Aorta (tissue), 5 donors: ENCODE measurements at places on chromosomes 3 and 15. TPM values are rescaled to one million over a fixed set of nuclear protein-coding genes. Genes with fewer than 3 reads are reported as not detected.

The ATP10A gene
- 19.9 TPM for total RNA-seq

The CLRN1 gene
- total RNA-seq, result not detected

The SERP1 gene
- 74.4 TPM for total RNA-seq

The CFAP91 gene
- 3.7 TPM for total RNA-seq

The ZDHHC3 gene
- 60.5 TPM for total RNA-seq

DNA sequence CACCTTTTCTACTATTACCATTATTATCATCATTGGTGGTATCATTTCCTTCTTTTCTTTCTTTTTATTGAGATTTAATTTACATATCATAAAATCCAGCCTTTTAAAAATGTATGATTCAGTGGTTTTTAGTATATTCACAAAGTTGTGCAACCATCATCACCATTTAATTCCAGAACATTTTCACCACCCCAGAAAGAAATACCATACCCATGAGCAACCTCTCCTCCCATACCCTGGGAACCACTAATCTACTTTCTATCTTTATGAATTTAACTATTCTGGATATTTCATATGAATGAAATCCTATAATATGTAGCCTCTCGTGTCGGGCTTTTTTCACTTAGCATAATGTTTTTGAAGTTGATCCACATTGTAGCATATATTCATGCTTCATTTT is 29.1 kb downstream of the AAGAB start:
- DNase-seq, result no peak

DNA sequence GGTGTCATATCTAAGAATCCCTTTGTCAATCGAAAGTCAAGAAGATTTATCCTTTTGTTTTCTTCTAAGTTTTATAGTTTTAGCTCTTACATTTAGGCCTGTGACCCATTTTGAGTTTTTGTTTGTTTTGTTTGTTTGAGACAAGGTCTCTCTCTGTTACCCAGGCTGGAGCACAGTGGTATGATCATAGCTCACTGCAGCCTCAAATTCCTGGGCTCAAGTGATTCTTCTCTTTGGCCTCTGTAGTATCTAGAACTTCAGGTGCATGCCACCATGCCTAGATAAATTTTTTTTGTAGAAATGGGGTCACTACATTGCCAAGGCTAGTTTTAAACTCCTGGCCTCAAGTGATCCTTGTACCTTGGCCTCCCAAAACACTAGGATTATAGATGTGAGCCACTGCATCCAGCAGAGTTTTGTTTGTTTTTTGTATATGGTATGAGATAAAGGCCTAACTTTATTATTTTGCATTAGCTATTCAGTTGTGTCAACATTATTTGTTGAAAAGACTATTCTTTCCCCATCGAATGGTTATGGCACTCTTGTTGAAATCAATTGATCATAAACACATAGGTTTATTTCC is 5.8 kb upstream of the MYO5C start:
- DNase-seq, result no peak

DNA sequence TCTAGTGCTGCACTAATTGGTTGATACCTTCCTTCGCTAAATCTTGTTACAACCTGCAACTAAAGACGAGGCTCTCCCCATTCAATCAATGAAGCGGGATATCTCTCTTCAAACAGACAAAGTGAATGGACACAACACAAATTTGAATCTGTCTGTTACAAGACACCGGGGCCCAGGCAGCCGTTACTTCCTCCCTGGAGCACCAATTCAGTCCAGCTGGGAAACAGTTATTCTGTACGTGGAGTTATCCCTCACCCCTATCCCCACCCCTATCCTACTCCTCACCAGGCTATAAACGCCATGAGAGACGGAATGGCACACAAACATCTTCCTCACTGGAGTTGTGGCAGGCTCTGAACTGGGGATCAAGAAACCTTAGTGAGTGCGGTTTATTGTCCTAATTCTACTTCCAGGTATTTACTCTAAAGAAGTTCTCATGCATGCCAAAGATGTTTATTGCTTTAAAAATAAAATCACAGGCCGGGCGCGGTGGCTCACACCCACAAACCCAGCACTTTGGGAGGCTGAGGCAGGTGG is 181.8 kb downstream of the FOXP1 start:
- DNase-seq, result no peak

GRCh38 chr15:68209272-68209671 is 4.1 kb upstream of the CALML4 start:
- peak; percentile 69 for DNase-seq

GRCh38 chr3:187102073-187102634 is 37.1 kb downstream of the RPL39L start:
- DNase-seq, result no peak

DNA sequence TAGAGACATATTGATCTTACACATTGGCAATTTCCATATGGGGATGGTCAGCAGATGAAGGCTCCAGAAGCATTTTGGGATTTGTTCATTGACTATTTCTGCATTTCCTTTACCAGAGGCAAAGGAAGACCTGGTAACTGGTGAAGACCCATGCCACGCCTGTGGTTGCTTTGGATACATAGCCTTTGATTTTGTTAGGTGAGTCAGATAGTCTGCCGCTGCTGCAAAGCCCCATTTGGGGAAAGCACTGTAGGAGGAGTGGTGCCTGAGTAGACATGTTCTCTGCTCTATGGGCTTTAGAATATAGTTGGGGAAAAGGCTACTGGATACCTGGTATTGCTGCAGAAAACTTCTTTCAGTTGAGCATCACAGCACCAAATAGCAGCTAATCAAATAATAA is 56.8 kb downstream of the TFG start:
- DNase-seq, result no peak

DNA sequence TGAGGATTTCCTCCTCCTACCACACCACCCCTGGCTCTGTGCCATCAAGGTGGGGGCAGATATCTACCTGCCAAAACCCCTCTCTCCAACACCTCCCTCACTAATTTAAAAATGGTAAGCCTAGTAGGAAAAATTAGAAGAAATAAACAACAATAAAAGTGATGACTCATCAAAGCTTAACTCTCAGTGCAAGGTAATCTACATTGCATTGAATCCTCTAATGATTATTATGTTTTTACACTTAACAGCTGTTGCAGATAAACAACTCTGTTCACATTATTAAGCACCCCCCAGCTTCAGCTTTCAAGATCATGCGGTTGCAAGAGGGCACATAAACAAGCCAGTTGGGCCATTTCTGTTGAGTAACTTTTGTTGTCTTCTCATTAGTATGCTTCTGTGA is 396.1 kb upstream of the ATP11B start:
- no peak for DNase-seq

DNA sequence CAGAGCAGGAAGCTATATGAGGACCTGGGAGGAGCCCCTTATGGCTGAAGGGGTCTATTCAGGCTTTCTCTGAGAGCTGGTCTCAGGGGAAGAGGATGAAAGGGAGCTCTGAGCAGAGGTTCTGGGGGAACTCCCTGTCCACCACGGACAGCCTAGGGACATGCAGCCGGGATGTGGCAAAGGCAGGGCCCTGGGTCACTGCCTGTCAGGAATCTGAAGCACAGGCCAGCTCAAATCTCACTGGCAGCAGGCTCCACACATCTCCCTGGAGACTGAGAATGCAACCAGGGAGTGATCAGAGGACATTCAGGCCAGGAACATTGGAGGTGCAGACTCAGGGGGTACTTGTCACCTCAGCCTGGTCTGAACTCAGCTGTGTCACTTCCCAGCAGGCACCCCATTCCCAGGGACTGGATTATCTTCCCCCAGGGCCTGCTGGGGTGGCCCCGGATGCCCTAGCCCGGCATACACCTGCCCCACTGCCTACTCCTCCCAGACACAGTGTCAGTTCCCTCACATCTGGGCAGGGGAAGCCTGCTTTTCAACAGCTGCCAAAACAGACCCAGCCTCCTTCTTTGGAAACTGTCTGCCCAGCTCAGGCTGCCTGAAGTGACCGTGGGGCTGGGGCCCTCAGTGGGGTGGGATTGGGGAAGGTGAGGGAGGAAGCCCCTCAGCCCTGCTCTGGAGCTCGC is 18.3 kb upstream of the SEMA3F start:
- no peak for DNase-seq

GRCh38 chr3:175805825-175806224 is 946.7 kb downstream of the NAALADL2 start:
- DNase-seq, result no peak

GRCh38 chr3:149371001-149371722 is 6.3 kb downstream of the TM4SF1 start:
- no peak for DNase-seq

DNA sequence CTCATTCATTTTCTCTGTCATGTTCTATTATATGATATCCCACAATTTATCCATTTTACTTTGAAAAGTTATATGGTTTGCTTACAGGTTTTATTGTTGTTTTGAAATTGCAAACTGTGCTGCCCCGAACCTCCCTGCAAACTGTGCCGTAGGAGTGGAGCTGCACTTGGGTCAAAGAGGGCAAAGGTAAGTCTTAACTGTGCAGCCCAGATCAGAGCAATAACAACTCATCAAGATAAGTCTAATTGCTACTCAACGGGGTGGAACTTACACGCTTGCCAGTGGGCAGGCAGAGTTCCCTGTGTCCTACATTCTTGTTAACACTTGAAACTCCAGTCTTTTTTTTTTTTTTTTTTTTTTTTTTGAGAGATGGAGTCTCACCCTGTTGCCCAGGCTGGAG is 33.2 kb downstream of the ZDHHC19 start:
- DNase-seq, result peak; percentile 9

DNA sequence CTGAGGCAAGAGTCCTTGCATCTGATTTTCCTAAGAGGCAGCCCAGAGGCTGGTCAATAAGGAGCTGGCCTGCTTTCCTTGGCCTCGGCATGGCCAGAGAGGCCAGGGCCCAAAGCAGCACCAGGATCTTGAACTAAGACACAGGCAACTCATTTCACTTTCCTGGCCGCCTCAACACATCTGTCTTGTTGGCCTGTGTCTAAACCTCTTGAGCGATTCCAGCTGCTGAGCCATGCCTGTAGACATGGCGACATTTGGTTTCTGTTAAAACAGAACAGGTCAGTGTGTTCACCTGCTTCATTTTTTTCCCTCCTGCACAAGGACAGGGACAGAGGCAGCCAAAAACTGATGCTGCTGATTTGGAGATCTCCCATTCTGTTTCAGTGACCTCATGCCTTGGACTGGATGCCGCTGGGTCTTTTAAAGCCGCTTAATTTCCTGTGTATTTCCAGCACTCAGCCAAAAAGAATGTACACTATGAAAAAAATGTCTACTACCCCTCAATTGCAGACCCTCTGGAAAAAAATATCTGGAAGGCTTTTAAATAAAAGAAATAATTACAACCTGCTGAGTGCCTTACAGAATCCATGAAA is 266.6 kb upstream of the ICE2 start:
- DNase-seq, result no peak

GRCh38 chr3:107884719-107885460 is 205.9 kb downstream of the CD47 start:
- DNase-seq, result no peak

GRCh38 chr3:139454346-139454745 is 22.0 kb downstream of the RBP2 start:
- DNase-seq, result no peak

- DNase-seq, result no peak
Observed at GRCh38 chr3:108493862-108494261, 16.5 kb downstream of the MYH15 start.

DNA sequence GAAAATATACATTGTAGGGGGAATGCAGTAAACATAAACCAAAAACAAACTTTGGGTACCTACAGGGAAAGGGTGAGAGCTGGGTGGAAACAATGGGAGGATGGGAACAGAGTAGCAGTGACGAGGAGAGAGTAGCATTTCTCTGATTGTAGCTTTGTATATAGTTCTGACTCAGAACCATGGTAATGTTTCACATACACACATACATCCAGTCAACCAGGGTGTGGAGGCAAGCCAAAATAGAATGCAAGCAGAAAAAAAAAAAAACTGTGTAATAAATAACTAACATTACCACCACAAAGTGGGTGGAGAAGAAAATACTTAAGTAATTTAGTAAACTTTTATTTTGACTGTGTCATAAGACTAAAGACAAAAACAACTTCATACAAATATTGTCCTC is 27.2 kb downstream of the BCL2A1 start:
- DNase-seq, result no peak

GRCh38 chr15:70432924-70433495 is 330.3 kb downstream of the UACA start:
- DNase-seq, result no peak

DNA sequence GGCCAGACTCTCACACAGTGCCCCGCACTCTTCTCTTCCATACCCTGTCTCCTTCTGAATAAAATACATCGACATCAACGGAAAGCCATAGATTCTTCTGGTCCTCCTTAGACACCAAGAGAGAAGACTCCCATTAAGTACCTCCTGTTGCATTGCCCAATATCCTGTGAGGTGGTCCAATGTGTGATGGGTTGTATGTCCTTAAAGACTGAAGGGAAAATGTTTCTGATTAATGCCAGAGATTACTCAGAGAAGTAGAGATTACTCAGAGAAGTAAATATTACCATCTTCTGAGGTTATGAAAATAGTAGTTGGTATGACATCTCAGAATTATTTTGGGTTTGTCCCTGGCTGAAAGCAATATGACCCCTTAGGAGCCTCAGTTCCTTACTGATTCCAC is 60.8 kb upstream of the GALNT15 start:
- DNase-seq, result no peak

DNA sequence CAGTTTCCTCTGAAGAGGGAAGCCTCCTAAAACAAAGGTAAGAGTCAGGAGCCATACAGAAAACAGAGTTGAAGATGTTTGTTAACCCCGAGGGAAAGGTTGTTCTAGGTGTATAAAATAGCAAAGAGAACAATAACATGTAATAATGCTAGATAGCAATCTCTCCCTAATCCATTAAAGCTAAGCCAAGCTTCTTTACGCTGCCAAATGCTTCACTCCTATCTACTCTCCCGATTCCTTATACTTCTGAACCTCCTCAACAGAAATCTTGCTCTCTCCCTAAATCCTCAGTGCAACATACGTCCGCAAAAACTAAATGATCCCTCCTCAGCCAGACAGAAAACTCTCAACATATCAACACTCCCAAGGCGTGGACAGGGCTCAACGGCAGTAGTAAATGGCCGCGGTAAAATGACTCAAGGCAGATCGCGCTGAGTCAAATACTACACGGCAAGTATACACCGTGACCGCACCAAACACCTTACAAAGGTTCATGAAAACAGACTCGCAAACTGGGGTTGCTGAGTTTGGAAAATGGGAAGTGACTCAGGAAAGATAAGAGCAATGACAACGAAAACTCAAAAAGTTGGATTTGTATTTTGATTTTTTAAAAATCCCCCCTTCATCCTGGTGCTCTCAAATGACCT is 682 bp downstream of the CLDND1 start:
- DNase-seq, result no peak
